ENCODE measurements at places on chromosomes 13 and 19. TPM values are rescaled to one million over a fixed set of nuclear protein-coding genes. Genes with fewer than 3 reads are reported as not detected.

GRCh38 chr13:30107521-30108136 lies 199.7 kb downstream of the KATNAL1 start:
- peaks cover 4% of the 10 kb centered on the region for H3K4me1 ChIP-seq
- no peak overlapping the region for H3K4me3 ChIP-seq
- no peak for DNase-seq
- H3K36me3 ChIP-seq, result no peaks in the 10 kb centered on the region

DNA sequence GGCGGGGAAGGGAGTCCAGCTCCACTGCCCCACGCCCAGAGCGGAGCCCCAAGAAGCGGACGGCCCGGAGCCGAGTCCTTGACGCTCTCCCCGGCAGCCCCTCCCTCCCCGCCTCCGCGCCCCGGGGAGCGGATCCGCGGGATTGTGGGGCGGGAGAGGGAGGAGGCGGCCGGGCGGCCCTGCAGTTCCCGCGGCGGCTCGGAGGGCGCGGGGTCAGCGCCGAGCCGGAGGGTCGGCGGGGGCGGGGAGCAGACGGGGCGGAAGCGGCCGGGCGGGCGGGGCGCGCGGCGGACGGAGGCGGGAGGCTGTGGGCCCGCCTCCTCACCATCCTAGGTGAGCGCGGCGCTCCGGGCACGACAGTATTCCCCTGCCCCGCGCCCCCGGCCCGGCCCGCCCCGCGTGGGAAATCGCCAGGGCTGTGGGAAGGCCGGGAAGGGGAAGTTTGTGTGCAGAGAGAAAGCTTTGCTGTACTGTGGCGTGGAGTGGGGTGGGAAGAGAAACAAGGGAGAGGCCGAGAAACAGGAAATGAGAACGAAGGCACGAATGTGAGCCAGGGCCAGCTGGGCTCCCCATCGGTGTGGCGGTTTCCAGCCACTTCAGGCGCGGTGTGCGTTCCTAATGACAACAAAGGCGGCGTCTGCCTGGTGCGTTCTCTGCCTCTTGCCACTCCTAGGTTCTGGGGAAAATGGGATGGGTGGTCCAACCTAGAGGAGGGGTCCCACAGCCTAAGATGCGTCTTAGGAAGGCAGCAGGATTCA lies 1.3 kb upstream of the KLF12 start:
- H3K4me1 ChIP-seq, result peaks cover 8% of the 10 kb centered on the region
- peak; percentile 93 for DNase-seq

KLK7 gene
- 0.28 TPM for total RNA-seq

ERICH4 gene
- total RNA-seq, result not detected

KIR3DL1 gene
- not detected for total RNA-seq

Measured in neural progenitor cell (in vitro differentiated cells).